Urinary bladder (tissue), 4 donors: ENCODE measurements at places on chromosomes 12 and 14. TPM values are rescaled to one million over a fixed set of nuclear protein-coding genes. Genes with fewer than 3 reads are reported as not detected.

The TBX3 gene
- 123 TPM for total RNA-seq

The PPP1R12A gene
- total RNA-seq = 668 TPM

The PKP2 gene
- total RNA-seq = 9.7 TPM

The MIP gene
- total RNA-seq = not detected

The LTBP2 gene
- total RNA-seq = 26.7 TPM

DNA sequence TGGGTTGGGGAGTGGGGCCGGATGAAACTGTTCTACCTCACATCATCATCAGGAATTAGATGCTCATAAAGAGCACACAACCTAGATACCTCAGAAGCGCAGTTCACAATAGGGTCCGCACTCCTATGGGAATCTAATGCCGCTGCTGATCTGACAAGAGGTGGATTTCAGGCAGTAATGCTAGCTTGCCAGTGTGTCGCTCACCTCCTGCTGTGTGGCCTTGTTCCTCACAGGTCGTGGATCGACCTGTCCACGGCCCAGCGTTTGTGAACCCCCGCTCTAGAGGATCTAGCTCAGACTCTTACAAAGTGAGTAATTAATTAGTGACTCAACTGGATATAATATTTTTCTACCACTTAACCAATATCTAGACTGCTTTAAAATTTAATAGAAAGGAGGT is 5.8 kb downstream of the PPP1R12A start:
- DNase-seq = no peak

DNA sequence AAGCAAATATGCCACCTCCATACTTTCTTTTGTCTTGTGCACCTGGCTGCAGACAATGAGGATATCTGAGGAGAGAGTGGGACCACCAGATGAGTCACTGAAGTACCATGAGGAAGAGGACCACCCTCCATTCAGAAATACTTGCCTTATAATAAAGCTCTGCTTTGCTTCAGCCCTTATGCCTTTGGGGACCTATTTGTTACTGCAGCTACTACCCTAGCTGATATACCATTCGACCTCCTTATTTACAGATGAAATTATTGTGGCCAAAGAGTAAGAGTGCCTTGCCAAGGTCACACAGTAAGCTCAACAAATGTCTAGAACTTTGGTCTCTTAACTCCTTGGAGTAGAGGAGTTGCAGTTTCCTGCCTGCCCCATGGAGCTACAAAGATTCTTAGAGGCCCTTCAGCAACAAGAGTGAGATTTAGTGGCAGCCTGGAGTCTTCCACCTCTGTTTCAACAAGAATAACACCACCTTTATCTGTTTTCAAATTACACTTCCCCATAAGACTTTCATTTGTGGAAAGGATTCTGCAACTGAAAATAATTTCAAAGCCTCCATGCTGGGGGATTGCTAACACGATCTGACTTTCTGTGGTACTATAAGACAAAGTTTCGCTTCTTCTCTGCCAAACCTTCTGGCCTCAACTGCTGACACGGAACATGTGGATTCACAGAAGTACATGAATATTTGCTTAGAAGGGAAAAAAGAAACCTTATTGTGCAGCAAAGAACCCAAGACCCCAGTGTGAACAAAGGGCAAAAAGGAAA is 3.6 kb downstream of the CMKLR1 start:
- DNase-seq = no peak

The SMOC1 gene
- total RNA-seq = 8.0 TPM

DNA sequence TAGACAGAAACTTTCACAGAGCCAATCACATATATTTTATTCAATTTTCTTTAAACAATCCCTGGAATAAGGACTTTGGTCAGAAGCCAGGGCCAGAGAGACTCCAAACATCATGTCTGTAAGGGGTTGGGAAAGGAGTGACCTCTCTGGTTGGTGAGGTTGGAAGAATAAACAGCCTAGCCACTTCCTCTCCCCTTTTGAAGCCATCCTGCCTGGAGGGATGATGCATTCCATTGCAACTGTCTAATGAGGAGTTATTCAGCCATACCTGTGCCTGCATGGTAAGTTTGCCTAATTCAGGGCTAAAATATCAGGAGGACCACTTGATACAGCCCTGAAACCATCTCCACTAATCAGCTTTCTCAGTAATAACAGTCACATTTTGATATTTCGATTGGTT is 299.8 kb downstream of the KCNH5 start:
- no peak for DNase-seq

DNA sequence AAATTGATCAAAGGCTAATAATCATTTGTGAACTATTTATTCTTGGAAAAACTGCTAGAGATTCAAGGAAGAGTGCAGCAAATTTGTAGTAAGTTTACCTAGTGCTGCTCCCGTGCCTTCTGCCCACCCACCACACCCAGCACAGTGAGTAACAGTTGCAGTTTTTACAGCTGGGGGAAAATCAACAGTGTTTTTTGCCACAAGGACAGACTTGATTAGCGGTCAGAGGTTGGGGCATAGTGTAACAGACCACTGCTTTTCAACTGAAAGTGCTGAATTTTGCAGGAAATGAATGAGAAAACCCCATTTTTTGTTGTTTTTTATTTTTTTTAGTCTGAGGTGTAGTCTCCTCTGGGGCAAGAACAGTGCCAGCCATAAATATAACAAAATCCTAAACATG is 7.5 kb upstream of the KLRK1 start:
- DNase-seq = no peak

DNA sequence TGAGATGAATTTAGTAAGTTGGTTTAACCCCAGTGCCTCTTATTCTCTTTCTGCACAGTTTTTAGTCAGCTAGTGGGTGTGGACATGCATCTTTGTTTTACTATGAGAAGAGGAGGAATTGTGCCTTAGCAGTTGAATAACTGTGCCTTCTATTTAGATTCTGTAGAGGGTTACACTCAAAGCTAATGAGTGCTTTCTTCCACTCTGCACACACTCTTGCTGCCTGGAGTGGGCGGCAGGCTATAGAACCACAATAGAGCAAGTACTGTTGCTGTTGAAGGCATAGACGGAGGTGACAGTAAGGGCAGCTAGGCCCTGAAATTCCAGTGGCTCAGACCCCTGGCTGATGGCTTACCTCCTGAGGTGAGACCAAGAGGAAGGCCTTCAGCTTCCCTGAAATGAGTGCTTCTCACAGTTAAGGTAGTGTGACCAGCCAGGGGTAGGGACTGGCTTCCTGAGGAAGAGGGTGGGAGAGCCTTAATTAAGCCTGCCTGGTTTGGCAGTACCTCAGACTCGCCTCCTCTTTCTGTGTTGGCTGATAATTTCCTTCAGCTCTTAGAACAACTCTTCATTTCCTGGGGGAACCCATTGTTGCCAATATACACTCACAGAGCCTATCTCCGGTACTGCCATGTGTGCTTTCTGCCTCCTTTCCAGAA is 24.7 kb downstream of the SUSD6 start:
- DNase-seq = no peak

- DNase-seq = no peak
Measured at GRCh38 chr12:111428728-111429175, 23.0 kb downstream of the SH2B3 start.

GRCh38 chr14:22997676-22998323 is 12.1 kb downstream of the C14orf93 start:
- DNase-seq = no peak

- DNase-seq = no peak
Measured at GRCh38 chr12:114878781-114879180, 194.8 kb upstream of the TBX3 start.

- DNase-seq = no peak
Measured at GRCh38 chr12:32134101-32134888, 27.6 kb downstream of the BICD1 start.

DNA sequence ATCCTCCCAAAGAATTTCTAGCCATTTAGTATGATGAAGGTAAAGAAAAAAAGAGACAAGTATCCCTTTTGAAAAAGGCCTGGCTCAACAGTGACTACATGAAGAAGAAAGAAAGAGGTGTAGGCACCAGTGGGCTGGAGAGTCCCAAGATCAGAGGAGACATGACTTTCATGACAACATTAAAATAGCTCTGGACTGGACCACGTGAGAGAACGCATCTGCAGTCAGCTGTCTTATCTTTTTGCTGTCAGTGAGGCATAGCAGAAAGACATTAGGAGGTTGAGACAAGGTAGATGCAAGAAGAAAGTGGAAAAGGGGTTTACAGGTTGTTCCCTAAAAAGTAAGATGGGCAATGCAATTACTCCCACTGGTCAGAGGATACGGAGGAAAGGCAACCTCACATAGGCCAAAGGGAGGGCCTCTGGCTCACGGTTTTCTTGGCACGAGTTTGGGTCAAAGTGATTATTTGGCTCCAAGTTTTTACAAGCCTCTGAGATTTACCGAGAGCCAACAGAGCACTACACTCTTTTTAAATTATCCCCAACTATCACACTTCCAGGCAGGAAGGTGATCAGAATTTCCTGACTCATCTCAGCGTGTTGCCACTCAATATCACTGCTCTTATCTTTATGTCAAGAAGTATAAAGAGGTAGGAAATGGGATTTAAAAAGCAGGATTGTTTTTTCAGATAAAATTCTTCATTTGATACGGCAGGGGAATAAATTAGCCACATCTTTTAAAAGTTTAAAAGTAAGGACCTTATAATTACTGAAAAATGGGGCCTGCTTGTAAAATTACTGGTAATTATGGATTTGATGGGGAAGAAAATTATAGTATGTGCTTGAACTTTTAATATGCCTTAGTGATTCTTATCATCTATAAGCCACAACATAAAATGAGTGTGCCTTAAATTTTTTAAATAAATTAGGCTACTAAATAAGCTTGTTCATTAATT is 29.2 kb downstream of the TMTC1 start:
- DNase-seq = no peak

DNA sequence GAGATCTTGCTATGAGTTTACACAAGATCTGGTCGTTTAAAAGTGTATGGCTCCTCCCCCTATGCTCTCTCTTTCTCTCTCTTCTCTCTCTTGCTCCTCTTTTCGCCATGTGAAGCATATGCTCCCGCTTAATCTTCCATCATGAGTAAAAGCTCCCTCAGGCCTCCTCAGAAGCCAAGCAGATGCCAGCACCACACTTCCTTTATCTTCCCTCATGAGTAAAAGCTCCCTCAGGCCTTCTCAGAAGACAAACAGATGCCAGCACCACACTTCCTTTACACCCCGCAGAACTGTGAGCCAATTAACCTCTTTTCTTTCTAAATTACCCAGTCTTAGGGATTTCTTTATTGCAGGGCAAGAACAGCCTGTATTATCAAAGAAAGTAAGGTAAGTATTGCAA is 152.4 kb downstream of the SEC23A start:
- no peak for DNase-seq

GRCh38 chr12:114611145-114612018 is 72.6 kb downstream of the TBX3 start:
- DNase-seq = no peak
